ENCODE measurements at places on chromosomes 16 and 17. TPM values are rescaled to one million over a fixed set of nuclear protein-coding genes. Genes with fewer than 3 reads are reported as not detected.

The SLFN5 gene
- total RNA-seq, result 2.8 TPM

The CSF3 gene
- not detected for total RNA-seq

The KRTAP2-4 gene
- not detected for total RNA-seq

The TAC4 gene
- not detected for total RNA-seq

The CCL8 gene
- total RNA-seq, result not detected

The CMTM2 gene
- total RNA-seq, result not detected
